ENCODE measurements at places on chromosomes 6 and 20. TPM values are rescaled to one million over a fixed set of nuclear protein-coding genes. Genes with fewer than 3 reads are reported as not detected.

- no peak for DNase-seq
These were observed 1.4 kb upstream of the EPM2A start for GRCh38 chr6:145736661-145737144.

The AKAP7 gene
- total RNA-seq, result 31.8 TPM

- DNase-seq, result peak; percentile 59
These were observed 205.6 kb upstream of the RIN2 start for GRCh38 chr20:19552221-19553180.

GRCh38 chr6:54204921-54205591, 93.8 kb downstream of the MLIP start:
- DNase-seq, result no peak

- no peak for DNase-seq
These were observed 288.0 kb downstream of the ADGB start for GRCh38 chr6:146886587-146887446.

The MOG gene
- total RNA-seq, result not detected

The TMEM151B gene
- total RNA-seq, result not detected

The C4A gene
- total RNA-seq, result 453 TPM

GRCh38 chr20:19907326-19908056, 109.7 kb upstream of the NAA20 start:
- DNase-seq, result no peak

The SYCP2L gene
- total RNA-seq, result 1.3 TPM

- DNase-seq, result no peak
These were observed 179.4 kb downstream of the RPS12 start for GRCh38 chr6:132993738-132994137.

The TNF gene
- total RNA-seq, result 0.40 TPM

GRCh38 chr6:138037009-138037504, 70.2 kb downstream of the PERP start:
- no peak for DNase-seq

The MATN4 gene
- 0.22 TPM for total RNA-seq

GRCh38 chr6:143090314-143091044, 29.8 kb downstream of the AIG1 start:
- DNase-seq, result no peak

The CDH26 gene
- total RNA-seq, result 3.6 TPM

The C6orf52 gene
- 1.1 TPM for total RNA-seq

DNA sequence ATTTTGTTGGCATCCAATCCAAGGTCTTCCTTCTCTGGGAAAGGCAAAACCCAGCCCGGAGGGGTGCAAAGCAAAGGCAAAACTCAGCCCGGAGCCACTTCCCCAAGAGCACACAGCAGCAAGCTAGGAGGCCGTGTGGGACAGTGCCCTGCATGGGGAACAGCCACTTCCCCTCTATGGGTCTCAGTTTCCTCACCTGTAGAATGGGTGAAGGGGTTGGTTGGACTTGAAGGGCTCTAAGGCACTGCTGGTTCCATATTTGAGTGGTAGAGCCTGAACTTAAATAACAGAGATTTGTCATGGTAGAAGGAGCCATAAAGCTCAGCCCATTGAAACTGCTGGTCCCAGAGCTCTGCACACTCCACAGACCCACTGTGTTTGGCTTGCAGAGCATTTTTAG, 51.3 kb upstream of the CCDC167 start:
- DNase-seq, result no peak

The HMGN4 gene
- 40.3 TPM for total RNA-seq

- no peak for DNase-seq
These were observed 114.2 kb upstream of the PHACTR1 start for GRCh38 chr6:12602342-12602741.

DNA sequence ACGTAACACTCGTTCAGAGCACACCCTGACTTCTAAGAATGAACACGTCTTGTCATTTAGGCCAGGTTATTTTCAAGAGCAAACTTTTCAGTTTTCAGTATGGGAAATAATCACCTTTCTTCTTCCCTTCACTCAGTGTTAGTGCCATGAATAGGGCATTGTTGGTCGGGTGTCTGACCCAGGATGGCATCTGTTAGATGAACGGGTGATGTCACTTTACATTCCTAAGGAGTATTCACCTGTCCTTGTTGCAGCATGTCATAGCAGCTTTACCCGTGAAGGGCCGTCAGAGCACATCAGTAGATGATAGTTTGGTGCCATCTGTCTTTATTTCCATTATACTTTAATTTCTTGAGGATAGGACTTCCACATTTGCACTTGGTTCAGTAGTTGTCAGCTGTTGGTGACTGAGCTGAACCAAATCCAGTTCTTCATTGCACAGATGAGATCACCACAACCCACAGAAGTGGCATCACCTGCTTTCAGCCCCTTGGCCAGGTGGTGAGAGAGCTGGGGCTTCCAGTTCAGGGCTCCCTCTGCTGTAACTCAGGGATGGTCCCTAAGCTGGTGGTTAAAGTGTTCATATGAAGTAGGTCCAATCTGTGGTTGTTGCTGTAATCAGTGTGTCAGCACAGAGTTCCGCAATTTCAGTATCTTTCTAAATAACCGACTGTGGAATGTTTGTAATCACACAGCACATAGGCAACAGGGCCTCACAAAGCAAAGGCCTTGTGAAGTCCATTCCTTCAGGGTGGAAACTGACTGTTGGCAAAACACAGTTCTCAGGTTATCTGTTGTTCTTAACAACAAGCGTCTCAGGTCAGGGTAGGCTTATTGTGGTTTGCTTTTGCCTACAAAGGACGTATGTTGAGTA, 68.2 kb downstream of the FAM120B start:
- DNase-seq, result no peak

DNA sequence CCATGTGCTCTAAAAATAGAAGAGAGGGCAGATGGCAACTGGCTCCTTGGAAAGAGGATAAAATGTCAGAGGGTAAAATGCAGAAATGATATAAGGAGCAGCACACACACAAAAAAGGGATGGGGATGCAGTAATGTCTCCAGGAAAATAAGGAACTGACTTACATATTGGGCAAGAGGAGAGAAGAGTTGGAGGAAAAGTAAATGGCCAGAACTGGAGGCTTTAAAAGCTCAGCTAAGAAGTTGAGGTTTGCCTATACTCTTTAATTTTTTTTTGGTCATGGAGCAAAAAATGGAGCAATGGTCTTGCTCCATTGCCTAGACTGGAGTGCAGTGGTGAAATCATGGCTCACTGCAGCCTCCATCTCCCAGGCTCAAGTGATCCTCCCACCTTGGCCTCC, 93.7 kb downstream of the SULF2 start:
- no peak for DNase-seq

- DNase-seq, result no peak
These were observed 50.8 kb downstream of the CARMIL1 start for GRCh38 chr6:25329982-25330381.

- peak; percentile 61 for DNase-seq
These were observed 61.5 kb downstream of the GPX5 start for GRCh38 chr6:28586962-28587745.

GRCh38 chr20:8227293-8227692, 95.2 kb downstream of the PLCB1 start:
- DNase-seq, result no peak

DNA sequence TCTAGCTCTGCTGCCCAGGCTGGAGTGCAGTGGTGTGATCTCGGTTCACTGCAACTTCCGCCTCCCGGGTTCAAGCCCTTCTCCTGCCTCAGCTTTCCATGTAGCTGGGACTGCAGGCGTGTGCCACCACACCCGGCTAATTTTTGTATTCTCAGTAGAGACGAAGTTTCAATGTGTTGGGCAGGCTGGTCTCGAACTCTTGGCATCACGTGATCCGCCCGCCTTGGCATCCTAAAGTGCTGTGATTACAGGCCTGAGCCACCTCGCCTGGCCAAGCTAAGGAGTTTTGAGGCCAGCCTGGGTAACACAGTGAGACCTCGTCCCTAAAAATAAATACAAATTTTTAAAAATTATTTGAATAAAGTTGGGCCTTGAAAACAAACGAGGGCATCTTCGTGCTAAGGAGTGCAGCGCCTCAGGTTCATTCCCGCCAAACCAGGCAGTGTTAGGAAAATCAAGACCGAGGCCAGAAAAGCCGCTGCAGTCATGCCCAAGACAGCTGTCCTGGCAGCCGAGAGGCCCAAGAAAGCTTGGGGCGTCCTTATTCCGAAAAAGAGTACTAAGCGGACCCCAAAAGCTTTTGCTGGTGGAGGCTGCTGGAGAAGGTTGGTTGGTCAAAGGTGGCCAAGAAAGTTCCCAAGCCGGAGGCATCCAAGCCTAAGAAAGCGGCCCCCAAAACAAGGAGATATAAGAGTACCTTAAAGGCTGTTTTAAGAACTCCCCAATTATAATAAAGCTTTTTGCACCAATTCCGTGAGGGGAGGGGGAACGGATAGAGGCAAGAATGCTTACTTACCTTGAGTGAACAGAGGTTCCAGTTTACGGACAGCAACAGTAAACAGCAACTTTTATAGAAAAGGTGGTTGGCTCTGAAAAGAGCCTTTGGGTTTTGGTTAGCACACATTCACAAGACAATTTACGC, 109.0 kb downstream of the HFE start:
- no peak for DNase-seq

- peak; percentile 76 for DNase-seq
These were observed 642 bp downstream of the GZF1 start for GRCh38 chr20:23362392-23363256.

The BTNL2 gene
- not detected for total RNA-seq

The CCN2 gene
- total RNA-seq, result 176 TPM

The AGPAT1 gene
- 59.9 TPM for total RNA-seq

- no peak for DNase-seq
These were observed 198.9 kb downstream of the MTFR2 start for GRCh38 chr6:136051140-136051775.

The UBD gene
- total RNA-seq, result 4.1 TPM

GRCh38 chr6:148770408-148771211, 23.8 kb downstream of the UST start:
- no peak for DNase-seq

- no peak for DNase-seq
These were observed 551.0 kb downstream of the HAO1 start for GRCh38 chr20:7389216-7389615.

The PNPLA1 gene
- 0.22 TPM for total RNA-seq

DNA sequence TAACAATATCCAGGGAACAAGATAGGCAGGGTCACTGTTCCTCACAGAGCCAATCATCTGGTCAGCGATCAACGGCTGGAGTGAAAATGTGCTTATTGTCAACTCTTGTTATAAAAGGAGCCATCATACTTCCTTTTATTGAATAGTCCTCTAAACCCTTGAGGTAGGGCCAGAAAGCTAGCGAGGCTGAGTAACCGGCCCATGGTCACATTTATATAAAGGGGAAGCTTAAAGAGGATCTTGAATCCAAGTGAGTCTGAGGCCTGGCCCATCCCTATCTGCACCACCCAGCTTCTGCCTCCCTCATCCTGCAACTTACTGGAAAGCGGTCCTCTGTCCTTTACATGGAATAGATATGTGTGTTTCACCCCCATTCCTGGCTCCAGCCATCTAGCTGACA, 9.5 kb downstream of the PHACTR3 start:
- no peak for DNase-seq

GRCh38 chr6:125094563-125094962, 59.0 kb upstream of the TPD52L1 start:
- no peak for DNase-seq

GRCh38 chr6:39076623-39077535, 28.3 kb downstream of the GLP1R start:
- no peak for DNase-seq

DNA sequence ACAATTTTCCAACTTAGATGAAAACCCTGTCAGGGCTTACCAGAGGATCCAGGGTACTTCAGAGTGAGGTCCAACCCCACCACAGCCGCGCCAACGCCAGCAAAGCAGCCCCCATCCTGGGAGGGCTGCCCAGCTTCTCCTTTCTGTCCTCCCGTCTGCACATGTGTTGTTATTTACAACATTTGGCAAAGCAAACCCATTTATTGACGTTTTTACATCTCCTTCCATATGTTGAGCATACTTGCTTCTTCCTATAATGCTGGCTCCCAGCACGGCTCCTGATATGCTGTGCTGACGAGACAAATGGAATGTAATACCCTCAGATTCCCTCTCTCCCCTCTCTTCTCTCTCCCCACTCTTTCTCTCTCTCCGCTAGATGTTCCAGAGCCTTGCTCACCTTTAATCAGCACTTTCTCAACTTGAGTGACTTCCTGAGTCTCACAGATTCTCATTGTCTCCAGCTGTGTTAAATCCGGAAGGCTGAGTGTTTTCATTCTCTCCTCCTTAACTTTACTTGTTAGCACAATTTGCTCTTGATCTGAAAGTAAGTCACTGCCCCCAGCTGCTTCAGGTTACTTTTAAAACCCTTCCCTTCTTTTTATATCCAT, 22.7 kb downstream of the RCAN2 start:
- no peak for DNase-seq

DNA sequence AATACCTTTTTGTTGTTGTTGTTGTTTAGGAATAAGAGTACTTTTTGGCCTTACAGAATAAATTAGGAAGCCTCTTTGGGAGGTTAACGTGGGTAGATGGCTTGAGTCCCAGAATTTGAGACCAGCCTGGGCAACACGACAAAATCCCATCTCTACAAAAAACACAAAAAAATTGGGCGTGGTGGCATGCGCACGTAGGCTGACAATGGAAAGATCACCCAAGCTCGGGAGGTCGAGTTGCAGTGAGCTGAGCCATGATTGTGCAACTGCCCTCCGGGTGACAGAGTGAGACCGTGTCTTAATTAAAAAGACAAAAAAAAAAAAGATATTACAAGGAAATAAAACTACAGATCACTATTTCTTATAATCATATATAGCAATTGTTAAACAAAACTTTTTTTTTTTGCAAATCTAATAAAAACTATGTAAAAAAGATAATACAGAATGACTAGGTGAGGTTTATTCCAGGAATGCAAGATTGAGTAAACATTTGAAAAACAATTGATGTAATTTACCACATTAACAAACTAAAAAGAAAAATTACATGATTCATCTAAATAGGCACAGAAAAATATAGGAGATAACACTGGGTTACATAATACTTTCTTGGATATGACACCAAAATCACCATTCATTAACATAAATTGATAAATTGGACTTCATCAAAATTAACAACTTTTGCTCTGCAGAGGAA, 43.6 kb upstream of the ASCC3 start:
- no peak for DNase-seq

DNA sequence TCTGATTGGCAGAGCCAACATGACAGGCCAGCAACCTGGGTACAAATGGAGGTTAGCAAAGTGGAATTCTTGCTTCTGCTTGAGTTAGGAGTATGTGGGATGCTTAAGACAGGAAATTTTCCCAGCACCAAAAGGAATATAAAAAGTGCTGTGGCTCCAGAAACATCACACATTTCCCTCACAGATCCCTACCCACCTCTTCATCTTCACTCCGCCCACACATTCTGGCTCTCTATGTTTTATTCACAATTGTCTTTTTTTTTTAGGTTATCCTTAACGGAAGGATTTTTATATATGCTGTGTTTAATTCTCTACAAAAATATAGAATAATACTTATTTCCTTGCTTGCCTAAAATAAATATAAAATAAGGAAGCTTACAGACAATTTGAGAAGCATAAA, 563.3 kb upstream of the HS3ST5 start:
- no peak for DNase-seq

DNA sequence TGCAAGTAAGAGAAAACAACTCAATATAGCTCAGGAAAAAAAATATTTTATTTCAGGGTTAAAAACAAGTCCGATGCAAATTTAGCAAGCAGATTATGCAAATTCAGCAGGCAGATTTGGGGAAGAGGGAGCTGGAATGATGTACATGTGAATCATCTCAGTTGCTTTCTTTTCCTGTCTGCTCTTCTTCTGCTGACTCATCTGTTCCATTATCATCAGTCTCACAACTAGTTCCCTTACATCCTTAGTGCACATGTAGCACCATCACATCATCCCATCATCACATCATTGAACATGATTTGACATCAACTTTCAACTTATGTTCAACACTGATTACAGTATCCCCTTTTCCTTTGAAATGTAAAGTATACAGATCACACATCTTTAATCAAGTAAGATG, 11.5 kb upstream of the DEFB113 start:
- no peak for DNase-seq

All from sciatic nerve (tissue), 2 donors.